Stomach (tissue), 19 donors: ENCODE measurements at places on chromosomes 13 and 19.

GRCh38 chr19:45595814-45596213 lies 6.2 kb downstream of the GPR4 start:
- peaks cover 9% of the 10 kb centered on the region for H3K4me1 ChIP-seq
- no peak overlapping the region for H3K4me3 ChIP-seq
- no peak for DNase-seq
- no peaks in the 10 kb centered on the region for H3K36me3 ChIP-seq
- H3K27ac ChIP-seq: no peak overlapping the region

DNA sequence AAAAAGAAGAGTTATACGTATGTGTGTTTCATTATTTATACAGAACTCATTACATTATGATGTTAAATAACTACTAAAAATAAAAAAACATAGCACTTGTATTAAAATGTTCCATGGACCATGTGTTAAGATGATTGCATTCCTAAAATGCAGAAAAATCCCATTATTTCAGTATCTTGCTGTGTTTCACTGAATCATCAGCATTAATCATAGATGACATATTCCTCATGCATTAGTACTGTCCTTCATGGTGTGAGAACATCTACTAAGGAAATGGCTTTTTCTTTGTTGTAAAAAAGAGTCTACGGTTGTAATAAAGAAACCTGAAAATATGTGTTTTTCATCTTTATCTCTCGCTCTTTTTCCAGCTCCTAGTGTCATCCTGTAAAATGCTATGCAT lies 416.5 kb downstream of the FGF14 start:
- H3K4me3 ChIP-seq: no peak overlapping the region
- H3K27me3 ChIP-seq: no peaks in the 10 kb centered on the region
- H3K27ac ChIP-seq: no peak overlapping the region
- H3K4me1 ChIP-seq: no peaks in the 10 kb centered on the region

DNA sequence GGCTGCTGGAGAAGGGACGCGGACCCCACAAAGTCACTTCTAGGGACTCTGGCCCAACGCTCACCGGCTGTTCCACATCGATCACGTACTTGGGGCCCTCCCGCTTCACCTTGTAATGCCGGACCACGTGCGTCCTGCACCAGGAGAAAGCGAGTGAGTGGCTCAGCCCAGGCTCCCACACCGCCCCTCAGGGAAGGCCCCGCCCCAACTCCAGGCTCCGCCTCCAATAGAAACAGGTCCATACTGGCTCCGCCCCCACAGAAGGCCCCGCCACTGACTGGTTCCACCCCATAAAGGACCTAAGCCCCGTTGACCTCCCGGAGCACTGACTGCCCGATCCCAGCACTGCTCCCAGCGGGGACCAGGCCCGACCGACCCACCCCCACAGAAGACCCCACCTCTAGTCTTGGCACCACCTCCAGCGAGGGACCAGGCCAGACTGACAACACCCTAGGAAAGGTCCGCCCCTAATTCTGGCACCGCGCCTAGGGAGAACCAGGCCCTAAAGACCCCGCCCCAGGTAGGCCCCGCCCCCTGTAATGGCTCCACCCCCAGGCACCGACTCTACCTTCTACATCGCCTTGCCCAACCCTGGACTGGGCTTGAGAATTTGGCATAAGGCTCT lies 11.3 kb downstream of the STAP2 start:
- peaks cover 39% of the 10 kb centered on the region for H3K27me3 ChIP-seq
- peak overlapping the region; percentile 28 for H3K4me3 ChIP-seq
- H3K36me3 ChIP-seq: no peaks in the 10 kb centered on the region
- peak; percentile 86 for DNase-seq
- peaks cover 27% of the 10 kb centered on the region for H3K4me1 ChIP-seq

DNA sequence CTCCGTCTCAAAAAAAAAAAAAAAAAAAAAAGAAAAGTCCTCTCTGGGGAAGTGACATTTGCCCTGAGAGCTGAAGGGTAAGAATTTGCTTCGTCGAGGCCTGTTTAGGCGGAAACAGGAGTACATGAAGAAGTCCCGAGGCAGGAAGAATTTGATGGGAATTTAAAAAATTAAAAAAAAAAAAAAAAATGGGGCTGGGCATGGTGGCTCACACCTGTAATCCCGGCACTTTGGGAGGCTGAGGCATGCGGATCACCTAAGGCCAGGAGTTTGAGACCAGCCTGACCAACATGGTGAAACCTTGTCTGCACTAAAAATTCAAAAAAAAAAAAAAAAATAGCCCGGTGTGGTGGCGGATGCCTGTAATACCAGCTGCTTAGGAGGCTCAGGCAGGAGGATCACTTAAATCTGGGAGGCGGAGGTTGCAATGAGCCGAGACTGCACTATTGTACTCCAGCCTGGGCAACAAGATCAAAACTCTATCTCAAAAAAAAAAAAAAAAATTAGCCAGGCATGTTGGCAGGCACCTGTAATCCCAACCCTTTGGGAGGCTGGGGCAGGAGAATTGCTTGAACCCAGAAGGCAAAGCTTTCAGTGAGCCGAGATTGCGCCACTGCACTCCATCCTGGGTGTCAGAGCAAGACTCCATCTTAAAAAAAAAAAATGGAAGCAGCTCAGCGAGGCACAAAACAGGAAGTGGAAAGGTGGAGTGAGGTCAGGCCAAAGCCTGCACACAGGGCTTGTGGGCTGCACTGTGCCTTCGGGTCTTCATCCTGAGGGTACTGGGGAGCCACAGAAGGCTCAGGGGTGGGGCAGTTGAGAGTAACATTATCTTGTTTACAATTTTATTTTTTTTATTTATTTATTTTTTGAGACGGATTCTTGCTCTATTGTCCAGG lies 4.9 kb downstream of the BAX start:
- H3K27me3 ChIP-seq: no peaks in the 10 kb centered on the region
- H3K4me3 ChIP-seq: no peak overlapping the region
- peaks cover 49% of the 10 kb centered on the region for H3K4me1 ChIP-seq
- DNase-seq: no peak

GRCh38 chr13:43139211-43139610 lies 115.8 kb downstream of the DNAJC15 start:
- H3K4me3 ChIP-seq: no peak overlapping the region
- no peaks in the 10 kb centered on the region for H3K4me1 ChIP-seq
- DNase-seq: no peak

DNA sequence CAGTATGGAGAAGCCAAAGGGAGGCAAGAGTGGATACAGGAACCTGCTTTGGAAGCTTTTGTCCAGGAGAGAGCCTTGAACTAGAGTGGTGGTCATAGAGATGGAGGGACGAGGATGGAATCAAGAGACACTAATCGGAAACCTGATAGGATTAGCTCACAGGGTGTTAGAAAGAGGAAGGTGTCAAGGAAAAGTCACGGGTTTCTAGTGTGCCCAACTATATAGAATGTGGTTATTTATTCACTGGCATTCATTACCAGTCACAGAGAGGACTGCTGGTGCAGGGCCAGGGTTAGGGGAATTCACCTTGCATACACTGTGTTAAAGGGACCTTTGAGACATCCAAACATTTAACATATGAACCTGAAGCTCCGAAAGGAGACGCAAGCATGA lies 43.4 kb upstream of the URAD start:
- H3K4me1 ChIP-seq: no peaks in the 10 kb centered on the region
- no peak for DNase-seq
- H3K27ac ChIP-seq: no peak overlapping the region
- no peaks in the 10 kb centered on the region for H3K36me3 ChIP-seq

- H3K27me3 ChIP-seq: no peaks in the 10 kb centered on the region
- H3K27ac ChIP-seq: no peak overlapping the region
- no peak for DNase-seq
- no peak overlapping the region for H3K4me3 ChIP-seq
Measured at GRCh38 chr13:113883921-113884804, 20.3 kb upstream of the GAS6 start.

- no peak overlapping the region for H3K27ac ChIP-seq
- no peak for DNase-seq
- H3K4me3 ChIP-seq: no peak overlapping the region
- no peaks in the 10 kb centered on the region for H3K4me1 ChIP-seq
Measured at GRCh38 chr13:50800091-50800739, 43.3 kb downstream of the DLEU7 start.
